ENCODE measurements at places on chromosomes 4 and X. TPM values are rescaled to one million over a fixed set of nuclear protein-coding genes. Genes with fewer than 3 reads are reported as not detected.

Gene GLUD2
- 1.1 TPM for total RNA-seq

- DNase-seq: no peak
Measured at GRCh38 chr4:166014411-166014810, 141.4 kb downstream of the TLL1 start.

- DNase-seq: peak; percentile 64
Measured at GRCh38 chrX:3697701-3698279, 15.7 kb downstream of the PRKX start.

DNA sequence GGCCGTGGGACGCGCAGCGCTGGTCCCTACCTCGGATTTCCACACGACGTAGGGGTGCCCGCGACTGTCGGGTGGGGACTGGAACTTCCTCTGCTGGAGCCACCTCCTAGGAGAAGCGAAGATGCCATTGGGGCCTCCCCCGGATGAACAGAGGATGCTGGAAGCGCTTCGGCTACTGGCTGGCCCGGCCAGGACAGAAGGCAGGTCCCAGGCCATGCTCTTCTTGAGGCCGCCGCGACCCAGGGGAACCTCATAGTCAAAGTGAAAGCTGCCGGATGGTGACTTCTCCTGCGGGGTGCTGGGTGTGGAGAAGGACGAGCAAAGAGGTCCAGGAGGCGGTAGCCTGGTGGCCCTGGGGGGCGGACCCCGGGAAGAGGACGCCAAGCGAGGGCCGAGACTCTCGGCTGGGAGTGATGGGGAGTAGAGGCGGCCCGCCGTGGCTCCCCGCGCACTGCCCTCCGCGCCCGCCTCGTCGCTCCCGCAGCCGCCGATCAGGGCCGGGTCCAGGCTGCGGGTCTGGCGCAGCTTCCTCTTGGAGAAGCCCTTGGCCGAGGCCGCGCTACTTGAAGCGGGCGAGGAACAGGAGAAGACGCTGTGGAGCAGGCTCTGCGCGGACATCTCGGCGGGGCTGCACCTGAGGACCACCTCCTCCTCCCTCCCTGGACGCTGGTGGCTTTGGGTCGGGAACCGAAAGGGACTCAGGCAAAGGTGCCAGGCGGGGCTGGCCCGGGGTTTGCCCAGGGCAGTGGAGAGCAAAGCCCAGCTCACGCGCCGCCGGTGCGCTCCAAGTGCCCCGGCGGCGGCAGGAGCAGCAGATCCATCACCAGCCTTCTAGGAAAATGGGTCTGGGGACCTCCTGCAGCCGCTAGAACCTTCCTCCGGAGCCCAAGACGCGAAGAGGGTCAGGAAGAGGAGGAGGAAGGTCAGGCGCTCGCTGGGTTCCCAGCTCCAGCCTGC lies 1.2 kb downstream of the ARHGAP6 start:
- peak; percentile 0 for DNase-seq
